ENCODE measurements at places on chromosomes 13 and 19.
A peak's percentile ranks its signal among the peaks of the same experiment; 100 is the strongest.

DNA sequence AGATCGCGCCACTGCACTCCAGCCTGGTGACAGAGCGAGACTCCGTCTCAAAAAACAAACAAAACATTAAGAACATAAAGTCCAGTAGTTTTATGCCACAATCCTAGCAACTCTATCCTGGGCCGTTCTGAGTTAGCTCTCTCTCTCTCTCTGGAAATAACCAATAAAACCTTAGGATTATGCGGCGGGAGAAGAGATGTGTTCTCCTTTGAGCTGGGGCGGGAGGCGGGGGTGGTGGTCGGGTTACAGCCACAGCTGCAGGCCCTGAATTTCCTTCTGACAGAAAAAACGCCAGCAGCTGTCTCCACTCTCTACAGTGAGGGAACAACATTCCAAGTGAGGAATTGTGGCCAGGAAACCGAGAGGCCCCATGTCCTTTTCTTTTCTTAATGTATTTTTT lies 9.1 kb upstream of the PNMA8A start:
- DNase-seq, result no peak

- DNase-seq, result no peak
Measured at GRCh38 chr13:98678741-98679140, 73.7 kb downstream of the SLC15A1 start.

DNA sequence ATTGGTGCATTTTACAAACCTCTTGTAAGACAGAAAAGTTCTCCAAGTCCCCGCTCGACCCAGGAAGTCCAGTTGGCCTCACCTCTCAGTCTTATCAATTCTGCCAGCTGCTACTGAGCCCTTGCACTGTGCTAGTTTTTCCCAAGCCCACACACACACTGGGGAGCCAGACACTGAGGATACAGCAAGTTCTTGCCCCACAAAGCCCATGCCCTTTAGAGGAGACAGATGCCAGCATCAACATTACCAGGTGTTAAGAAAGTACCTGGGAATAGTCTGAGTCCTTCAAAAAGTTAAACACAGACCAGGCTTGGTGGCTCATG lies 175.0 kb downstream of the PTPRS start:
- no peak for DNase-seq

GRCh38 chr13:72645521-72645920 lies 81.9 kb downstream of the MZT1 start:
- no peak for DNase-seq

GRCh38 chr13:51814825-51815650 lies 11.1 kb upstream of the DHRS12 start:
- peak; percentile 34 for DNase-seq

GRCh38 chr13:31786011-31786410 lies 46.7 kb downstream of the RXFP2 start:
- no peak for DNase-seq

GRCh38 chr13:52896827-52897659 lies 48.6 kb upstream of the PCDH8 start:
- DNase-seq, result no peak

- DNase-seq, result no peak
Measured at GRCh38 chr13:78598116-78598781, 5.1 kb downstream of the POU4F1 start.

- DNase-seq, result no peak
Measured at GRCh38 chr13:76799696-76800095, 86.5 kb downstream of the KCTD12 start.

GRCh38 chr13:97021241-97021640 lies 27.0 kb upstream of the OXGR1 start:
- no peak for DNase-seq

- no peak for DNase-seq
Measured at GRCh38 chr19:55614711-55615542, 9.4 kb downstream of the ZNF784 start.

DNA sequence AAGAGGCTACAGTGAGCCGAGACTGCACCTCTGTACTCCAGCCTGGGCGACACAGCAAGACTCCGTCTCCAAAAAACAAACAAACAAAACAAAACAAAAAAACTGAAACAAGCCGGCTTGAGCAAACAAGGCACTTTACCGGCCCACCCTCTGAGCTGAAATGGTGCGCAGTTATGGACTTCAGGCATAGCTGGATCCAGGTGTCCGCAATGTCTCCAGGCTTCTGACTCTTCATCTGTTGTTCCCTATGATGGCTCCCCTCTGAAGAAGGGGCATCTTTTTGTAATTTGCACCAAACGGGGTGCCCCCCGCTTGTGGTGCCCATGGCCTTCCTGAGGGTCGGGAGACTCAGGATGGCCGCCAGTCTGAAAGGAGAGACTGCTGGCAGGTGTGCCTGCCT lies 6.2 kb downstream of the C2CD4C start:
- DNase-seq, result no peak

DNA sequence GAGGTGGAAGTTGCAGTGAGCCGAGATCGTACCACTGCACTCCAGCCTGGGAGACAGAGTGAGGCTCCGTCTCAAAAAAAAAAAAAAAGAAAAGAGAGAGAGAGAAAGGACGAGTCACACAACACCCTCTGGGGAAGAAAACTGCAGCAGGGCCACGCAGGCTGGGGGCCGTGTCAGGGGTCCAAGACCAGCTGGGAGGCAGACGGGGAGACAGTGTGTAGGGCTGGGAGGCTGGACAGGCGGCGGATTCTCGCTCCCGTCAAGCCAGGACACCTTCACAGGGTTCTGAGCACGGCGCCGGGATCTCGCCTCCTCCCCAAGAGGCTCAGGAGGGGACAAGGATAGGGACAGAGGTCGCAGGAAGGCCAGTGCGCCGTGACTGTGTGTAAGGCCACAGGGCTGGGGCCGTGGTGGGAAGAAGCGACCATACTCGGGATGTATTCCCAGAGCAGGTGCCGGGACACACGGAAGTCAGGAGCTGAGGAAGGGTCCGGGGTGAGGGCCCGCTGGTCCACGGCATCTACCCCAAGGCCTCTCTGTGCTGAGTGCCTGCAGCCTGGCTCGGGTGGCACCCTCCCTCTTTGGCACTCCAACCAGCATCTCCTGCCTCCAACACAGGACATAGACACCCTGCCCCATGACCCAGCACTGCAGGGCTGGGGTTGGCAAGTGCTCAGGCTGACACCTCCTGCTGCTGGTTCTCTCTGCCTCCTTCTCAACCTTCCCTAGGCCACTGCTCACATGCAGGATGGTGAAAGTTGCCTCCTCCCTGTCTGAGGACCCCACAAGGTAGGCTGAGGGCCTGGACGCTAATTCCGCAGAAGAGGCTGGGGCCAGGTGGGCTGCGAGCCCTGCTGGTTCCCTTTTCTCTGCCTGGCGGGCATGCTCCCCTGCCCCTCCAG lies 21.2 kb downstream of the ZNF787 start:
- no peak for DNase-seq

- no peak for DNase-seq
Measured at GRCh38 chr19:37991841-37992248, 84.8 kb downstream of the SIPA1L3 start.

DNA sequence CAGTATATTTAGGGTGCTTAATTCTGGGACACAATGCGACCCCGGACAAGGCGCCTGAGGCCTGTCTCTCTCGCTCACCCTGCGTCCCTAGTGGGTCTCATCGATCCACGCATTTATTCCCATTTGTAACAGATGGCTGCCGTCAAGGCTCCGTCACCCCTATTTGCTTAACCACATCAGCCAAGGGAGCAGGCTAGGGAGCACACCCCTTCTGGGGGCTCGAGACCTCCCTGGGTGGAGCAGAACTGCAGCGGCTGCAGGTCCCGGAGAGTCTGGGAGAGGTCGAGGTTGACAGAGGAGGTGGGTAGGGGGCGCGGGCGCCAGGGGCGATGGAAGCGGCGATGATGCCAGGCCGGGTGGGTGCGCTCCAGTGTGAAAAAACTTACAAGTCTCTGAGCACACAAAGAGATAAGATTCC lies 507 bp downstream of the ALG5 start:
- no peak for DNase-seq

GRCh38 chr19:17136617-17137016 lies 61.0 kb downstream of the MYO9B start:
- no peak for DNase-seq

GRCh38 chr13:109655206-109655600 lies 131.2 kb downstream of the IRS2 start:
- no peak for DNase-seq

DNA sequence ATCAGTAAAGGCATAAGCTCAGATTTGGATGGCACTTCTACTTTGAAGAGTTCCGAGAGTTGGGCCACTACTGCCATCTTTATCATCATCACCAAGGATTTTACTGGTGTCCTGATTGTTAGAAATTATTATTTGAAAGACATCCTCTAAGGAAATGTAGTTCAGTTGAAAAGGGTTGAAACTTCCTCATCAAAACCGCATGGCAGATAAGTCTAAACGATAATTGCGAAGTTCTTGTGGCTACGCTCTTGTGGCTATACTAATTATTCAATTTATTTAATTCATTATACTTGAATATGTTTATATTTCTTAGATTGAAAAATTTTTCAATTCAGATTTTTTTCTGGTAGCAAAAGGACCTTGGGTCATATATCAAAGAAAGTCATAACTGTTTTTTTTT lies 22.4 kb downstream of the TNFRSF19 start:
- no peak for DNase-seq

DNA sequence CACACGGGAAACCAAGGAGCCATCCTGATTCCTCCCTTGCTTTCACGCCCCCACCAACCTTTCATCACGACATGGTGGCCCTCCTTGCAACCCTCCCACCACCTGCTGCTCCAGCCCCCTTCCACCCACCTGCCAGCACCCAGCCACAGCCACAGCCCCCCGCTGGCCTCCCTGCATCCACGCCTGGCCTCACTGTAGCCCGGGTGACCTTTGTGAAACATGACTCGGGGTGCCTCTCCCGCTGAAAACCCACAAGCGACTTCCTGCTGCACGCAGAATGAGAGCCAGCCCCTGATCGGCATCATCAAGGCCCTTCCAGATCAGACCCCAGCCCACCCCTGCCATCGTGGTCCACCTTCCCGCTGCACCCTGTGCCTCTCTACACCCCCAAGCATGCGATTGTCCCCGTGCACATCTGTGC lies 14.9 kb downstream of the POP4 start:
- DNase-seq, result no peak

- no peak for DNase-seq
Measured at GRCh38 chr13:80577926-80578670, 237.2 kb upstream of the SPRY2 start.

DNA sequence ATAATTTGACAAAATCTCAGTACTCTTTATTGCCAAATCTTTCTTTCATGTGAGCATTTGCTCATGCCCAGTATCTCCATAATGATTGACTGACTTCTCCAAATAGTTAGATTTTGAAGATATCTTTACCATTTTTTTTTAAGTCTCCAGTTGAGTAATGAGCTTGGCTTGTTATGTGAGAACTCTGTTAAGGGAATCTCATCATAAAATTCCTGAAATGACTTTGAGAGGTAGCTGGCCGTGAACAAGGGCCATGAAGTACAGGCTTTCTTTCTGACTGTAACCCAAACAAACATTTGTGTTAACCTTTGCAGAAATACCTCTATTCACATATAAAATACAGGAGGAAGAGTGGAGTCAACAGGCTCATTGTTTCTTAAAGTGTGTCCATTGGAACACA lies 449.7 kb downstream of the IRS2 start:
- no peak for DNase-seq

DNA sequence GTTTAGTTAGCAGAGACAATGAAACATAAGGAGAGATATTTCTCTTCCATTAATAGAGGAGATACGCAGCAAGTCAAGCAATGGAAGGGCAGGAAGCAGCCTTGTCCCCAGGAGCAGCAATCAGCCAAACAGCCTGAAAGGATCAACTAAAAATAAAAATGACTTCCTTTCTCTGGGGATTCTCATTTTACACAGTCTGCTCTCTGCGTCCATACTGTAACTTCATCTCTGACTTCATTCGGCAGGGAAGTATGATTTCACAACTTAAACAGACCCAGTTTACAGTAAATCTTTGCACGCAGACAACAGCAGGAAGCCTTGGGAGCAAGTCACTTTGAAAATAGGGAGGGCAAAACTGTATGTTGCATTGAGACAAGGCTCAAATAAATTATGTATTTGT lies 826.7 kb downstream of the DIAPH3 start:
- no peak for DNase-seq

DNA sequence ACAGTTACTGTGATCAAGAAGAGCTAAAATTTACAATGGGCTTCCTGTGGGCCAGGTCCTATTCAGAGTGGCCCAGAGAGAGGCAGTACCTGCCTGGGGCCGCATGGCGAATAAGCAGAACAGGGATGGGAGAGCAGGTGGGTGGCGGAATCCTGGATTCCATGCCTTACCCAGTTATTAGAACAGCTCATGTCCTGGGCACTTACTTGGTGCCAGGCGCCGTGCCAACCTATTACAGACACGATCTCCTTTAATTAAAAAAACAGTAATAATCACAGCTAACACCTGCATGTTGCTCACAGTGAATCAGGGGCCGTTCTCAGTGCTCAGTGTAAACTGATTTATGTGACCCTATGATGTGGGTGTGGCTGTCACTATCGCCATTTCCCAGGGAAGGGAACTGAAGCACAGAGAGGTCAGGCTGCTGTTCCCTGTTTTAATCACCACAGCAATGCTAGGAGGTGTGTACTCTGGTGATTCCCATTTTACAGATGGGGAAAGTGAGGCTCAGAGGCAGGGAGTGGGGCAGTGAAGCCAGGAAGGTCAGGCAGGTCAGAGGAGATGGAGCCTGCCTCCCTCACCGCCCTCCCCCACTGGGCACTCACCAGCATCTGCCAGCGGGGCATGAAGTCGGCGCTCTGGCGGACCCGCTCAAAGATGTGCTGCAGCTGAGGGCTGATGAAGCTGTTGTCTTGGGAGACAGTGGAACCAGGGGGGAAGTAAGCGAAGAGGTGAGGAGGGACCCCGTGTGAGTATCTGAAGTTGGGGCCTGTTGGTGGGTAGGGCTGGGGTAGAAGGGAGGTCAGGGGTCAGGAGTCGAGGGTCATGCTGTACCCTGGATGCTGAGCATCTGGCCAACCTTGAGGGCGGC lies 12.0 kb downstream of the COQ8B start:
- DNase-seq, result no peak

Data from stimulated activated CD8-positive, alpha-beta memory T cell treated with anti-CD3 and anti-CD28 coated beads, Interleukin-15, amount 100 ng/mL, for 4 hours (primary cell).